Activated T-helper 2 cell treated with anti-CD3 and anti-CD28 coated beads, Interferon-gamma antibody, Interleukin-2, Interleukin-4, amounts not matched to agents 10 μg/mL and 5 μg/mL and 100 μg/mL, durations not matched to agents 14 hours and 24 hours and 36 hours (primary cell): ENCODE measurements at places on chromosomes 16 and 17. TPM values are rescaled to one million over a fixed set of nuclear protein-coding genes. Genes with fewer than 3 reads are reported as not detected.

Gene TBC1D3K
- not detected in 2 replicates for total RNA-seq

Gene CES5A
- total RNA-seq = not detected in 2 replicates

Gene TMEM101
- total RNA-seq = 29.5 and 29.9 TPM in 2 replicates

Gene C1QTNF8
- not detected in 2 replicates for total RNA-seq

Gene TEKT5
- not detected in 2 replicates for total RNA-seq

Gene HAS3
- total RNA-seq = 1.1 and 1.2 TPM in 2 replicates

Gene ASPHD1
- 2.1 and 2.2 TPM in 2 replicates for total RNA-seq

Gene FAM117A
- total RNA-seq = 12.2 and 15.8 TPM in 2 replicates

DNA sequence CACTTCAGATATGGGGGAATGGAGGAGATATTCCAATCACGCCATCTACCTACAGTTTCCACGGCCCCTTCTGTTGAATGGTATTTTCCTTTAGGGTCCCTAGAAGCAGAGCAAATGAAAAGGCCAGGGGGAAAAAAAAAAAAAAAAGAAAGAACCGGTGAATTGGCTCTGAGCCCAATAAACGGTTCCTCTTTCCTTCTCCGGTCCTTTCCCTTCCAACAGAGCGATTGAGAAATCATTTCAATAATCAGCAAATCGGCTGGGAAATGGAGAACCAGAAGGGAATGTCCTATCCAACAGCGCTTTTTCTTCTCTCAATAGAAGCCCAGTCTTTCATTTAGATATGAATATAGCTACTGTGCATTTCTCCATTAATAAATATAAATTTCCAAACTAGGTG lies 26.8 kb upstream of the HOXB13 start:
- DNase-seq = no peak

DNA sequence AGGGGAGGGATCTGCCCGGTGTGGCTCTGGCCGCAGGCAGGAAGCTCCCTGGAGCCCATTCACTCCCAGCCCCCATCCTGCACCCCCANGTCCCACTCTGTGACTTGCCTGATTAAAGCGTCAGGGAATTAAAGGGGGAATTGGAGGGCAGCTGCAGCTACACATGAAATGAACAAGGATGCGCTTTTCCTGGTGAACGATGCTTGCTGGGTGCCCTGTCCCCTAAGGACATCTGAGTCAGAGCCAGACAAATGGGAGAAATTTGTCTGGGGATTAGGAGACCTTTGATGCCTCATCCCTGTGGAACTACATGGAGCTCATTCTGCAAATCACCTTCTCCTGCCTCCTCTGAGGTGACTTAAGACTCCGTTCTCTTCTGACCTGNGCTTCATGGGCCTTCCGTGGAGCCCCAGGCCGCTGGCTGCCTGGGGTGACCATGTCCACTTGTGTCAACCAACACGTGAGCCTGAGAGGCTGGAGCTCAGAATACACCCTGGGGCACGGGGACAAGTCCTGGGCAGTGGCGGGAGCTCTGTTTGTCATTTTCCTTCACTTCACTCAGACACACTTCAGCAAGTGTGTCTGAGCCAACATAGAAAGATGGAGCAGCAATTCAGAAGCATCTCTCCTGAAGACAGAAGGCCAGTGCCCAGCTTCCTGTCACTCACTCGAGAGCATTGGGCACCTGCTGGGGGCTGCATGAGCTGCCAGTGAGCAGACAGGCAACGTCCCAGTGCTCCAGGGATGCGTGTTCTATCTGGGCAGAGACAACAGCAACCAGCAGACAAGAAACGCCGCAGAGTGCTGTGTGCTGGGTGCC lies 54.1 kb downstream of the METRNL start:
- DNase-seq = no peak

DNA sequence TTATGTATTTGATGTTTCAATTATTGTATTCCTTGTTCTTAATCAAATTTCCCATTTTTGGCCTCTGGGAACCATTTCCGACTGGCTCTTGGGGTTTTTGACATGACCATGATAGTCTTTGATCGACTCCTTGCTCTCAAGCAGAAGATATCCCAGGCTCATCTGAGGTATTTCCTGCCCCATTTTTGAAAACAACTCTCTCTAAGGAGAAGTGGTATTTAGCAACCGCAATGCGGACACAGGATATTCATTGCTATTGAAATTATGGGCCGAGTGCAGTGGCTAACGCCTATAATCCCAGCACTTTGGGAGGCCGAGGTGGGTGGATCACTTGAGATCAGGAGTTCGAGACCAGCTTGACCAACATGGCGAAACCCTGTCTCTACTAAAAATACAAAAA lies 5.5 kb downstream of the TANGO6 start:
- DNase-seq = no peak

DNA sequence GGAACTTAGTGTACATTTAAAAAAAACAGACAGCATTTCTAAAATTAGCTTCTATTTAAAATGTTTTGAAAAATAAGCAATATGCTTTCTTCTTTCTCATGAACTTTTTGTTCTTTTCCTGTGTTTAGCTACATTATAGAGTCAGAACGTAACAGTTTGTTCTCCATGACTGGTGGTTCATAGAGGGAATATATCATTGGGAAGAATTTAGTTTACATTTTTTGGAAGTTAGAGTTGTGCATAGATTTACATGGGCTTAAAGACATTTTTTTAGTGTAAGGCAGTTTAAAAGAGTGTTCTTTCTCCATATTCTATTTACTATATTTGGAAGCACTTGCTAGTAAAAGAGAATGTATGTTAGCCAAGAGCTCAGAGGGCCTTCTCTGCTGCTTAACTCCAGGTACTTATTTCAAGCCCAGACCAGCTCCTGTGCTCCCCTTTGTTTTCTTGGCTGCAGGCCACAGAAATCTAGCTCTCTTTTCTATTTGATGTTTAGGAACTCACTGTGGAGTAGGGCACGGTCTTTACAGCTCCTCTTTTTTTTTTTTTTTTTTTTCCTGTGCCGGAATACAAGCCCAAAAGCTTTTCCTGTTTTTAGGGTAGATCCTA lies 20.2 kb downstream of the AP2B1 start:
- DNase-seq = no peak

DNA sequence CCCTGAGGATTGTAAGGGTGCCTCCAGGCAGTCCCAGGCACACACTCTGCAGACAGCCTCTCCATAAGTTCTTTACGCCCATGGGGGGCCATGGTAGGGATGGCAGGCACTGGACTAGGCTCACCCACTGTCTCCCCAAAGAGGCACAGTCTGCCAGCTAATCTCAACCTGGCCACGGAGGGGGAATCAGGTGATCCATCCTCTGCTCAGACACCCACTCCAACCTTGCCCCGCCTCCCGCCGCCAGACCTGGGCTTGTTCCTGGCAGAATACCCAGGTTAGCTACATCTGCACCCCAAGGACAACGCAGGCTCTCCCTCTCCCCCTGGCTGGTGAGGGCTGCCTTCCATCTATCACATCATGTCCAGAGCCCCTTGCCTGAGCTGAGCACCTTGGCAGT lies 1.2 kb downstream of the NLGN2 start:
- no peak for DNase-seq

DNA sequence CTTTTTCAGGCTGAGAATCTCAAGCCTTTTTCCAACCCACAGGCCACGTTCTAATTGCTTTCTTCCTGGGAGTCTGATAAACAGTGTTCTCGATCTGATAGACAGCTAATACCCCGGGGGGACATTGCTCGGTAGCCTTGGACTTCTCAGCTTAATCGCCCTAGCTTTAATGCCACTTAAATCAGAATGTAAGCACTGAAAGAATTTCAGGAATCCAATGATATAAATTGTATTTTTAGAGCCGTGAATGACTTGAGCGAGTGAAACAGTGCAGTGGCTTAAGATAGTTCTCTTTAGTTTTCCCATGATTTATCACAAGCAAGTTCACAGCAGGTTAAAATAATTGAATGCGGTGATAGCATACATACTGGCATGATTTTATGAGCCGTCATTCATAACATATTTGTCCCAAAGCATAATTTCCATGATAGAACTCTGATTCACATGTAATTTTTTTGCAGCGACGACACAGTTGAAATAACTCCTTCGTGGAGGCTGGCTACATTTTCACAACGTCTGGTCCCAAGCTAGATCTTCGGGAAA lies 116.1 kb upstream of the MYOCD start:
- DNase-seq = no peak

DNA sequence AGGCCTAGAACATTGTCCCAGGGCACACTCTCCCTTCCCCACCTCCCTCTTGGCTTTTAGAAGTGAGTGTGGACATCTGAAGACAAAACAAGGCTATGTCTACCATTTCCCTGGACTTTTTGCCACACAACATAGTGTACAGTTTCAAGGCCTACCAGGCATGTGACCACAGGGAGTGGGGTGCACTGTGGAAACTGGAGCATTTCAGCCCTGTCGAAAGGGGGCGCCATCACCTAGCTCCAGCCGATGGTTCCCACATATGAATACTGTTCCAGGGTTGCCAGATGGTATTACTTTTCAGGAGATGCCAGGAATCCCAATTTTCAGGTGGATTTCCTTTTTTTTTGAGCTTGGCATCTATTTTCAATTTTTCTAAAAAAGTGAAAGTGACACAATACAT lies 140.7 kb downstream of the KATNIP start:
- DNase-seq = no peak

- DNase-seq = no peak
Observed at GRCh38 chr17:33352526-33352925, 59.4 kb upstream of the ASIC2 start.

GRCh38 chr17:4309897-4310296 lies 46.1 kb upstream of the ANKFY1 start:
- DNase-seq = no peak

DNA sequence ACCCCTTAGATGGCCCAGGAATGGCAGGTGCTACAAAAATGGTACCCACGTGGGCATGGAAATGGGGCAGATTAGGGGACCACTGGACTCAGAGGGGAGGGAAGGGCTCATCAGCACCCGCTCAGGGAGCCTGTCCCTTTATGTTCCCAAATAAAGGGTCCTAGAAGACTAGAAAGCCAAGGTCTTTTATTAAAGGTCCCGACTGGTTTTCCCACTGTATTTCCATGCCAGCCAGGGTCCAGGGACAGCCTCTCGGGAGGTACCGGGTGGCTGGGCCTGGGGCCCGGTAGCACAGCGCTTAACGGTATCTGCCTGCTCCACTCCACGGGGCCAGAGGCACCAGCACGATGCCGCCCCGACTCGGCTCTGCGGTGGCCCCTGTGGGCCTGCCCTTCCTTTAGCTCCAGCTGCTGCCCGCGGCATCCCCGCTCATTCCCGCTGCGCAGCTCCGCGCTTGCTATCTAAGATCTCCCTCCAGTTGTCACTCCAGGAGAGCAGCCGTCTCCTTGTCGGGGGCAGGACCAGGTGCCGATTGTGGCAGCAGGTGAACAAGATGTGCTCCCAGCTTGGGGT lies 1.4 kb downstream of the NT5C start:
- DNase-seq = no peak

- DNase-seq = no peak
Observed at GRCh38 chr16:51167170-51167895, 16.3 kb upstream of the SALL1 start.

DNA sequence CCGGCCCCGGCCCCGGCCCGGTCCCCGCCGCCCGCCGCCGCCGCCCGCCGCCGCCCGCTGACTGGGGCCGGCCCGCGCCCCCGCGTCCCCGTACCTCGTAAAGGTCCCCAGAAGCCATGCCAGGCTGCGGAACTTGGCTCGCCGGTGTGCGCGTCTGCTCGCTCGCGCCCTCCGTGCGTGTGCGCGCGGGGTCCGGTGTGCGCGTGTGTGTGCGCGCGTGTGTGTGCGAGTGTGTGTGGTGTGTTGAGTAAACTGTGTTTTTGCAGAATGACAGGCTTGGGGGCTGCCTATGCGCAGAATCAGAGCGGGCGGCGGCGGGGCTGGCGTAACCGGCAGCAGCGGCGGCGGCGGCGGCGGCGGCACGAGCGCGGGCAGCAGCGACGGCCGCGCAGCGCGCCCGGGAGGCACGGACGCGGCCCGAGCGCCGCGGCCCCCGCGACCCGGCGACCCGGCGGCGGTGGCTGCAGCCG lies 307 bp downstream of the CDYL2 start:
- DNase-seq = peak; percentile 53

GRCh38 chr17:56047331-56047730 lies 105.9 kb upstream of the ANKFN1 start:
- no peak for DNase-seq

DNA sequence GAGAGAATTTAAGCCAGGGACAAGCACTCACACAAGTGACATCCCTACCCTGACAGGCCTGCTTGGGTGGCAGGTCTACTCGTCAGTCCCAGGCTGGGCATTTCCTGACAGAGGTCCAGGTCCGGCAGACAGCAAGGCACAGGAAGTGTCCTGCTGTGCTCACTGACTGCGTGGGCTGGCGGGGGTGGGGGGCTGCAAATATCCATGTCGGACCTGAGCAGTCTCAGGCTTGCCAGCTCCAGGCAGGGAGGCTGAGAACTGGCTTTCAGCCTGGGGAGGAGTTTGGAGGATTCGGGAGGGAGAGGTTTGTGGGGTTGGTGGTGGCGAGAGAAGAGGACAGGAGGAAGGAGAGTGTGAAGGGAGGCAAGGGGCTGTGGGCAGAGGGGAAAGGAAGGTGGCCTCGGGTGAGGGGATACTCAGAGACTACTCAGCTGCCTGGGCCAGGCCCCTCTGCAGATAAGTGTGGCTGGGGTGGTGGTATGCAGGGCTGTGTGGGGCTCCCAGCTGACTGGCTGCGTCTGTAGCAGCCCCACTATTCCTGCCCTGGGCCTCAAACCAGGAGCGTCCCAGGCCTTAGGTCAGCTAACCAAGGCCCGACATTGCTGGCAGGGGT lies 7.8 kb downstream of the HIC1 start:
- no peak for DNase-seq

DNA sequence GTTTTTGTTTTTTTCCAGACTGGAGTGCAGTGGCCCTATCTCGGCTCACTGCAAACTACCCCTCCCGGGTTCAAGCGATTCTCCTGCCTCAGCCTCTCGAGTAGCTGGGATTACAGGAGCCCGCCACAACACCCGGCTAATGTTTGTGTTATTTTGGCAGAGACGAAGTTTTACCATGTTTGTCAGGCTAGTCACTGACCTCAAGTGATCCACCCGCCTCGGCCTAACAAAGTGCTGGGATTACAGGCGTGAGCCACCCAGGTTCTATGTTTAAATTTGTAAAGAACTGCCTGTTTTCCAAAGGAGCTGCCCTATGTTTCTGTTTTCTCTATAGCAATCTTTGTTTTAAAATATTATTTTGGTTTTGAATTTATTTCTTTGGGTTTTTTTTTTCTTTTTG lies 13.8 kb upstream of the C16orf87 start:
- DNase-seq = no peak

DNA sequence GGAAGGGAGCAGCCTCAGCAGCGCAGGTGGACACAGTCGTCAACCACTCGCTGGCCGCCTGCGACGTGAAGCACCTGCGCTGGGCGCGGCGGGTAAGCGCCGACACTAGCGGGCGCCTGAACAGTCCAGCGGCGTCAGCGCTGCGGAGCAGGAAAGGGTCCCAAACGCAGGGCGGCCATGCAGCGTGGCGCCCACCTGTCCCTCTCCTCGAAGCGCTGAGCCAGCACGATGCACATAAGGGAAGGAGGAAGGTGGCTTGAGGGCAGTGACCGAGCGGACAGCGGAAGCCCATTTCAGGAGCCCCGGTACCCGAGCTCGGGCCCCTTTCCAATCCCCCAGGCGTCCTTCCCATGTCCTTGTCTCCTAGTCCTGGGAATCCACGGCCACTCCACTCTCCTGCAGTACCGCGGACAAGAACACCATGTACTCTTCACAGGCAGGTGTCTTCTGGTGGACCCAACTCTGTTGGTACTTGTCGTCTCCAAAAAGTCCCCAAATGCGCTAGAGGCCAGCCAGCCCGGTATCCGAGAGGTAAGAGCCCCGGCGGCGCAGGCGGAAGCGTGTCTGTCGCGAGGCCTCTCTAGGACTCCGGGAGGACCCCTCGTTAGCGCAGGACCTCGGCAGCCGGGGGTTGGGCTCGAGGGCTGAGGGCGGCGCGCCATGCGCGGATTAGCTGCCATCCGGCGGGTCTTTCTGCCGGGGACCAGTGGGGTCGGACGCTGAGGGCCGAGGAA lies 14.4 kb downstream of the ZNF232 start:
- no peak for DNase-seq
